ENCODE measurements at places on chromosomes 1 and 21. TPM values are rescaled to one million over a fixed set of nuclear protein-coding genes. Genes with fewer than 3 reads are reported as not detected.

OR2AK2 gene
- not detected for total RNA-seq

GRCh38 chr1:240508201-240508600, 103.8 kb downstream of the GREM2 start:
- no peak for DNase-seq

HSPG2 gene
- 206 TPM for total RNA-seq

DNA sequence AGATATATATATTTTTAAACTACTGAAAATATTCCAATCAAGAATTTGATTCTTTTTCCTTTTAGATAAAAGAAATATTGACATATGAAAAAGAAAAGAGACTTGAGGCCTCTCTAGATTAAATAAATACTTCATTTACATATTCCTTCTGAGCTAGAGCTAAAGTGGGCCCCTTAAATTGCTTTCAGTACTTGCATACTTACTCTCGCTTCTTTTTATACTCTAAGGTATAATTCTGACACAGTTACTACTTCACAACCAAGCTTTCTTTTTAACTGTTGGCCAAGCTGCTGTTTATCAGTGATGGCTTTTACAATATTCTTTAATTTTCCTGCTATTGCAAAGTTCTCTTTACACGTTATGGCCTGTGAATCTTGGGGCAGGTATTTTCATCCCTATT, 24.6 kb downstream of the EXTL2 start:
- no peak for DNase-seq

- no peak for DNase-seq
Observed at GRCh38 chr1:6911021-6911941, 126.0 kb downstream of the CAMTA1 start.

- peak; percentile 32 for DNase-seq
Observed at GRCh38 chr1:19809044-19809750, 5.9 kb downstream of the RNF186 start.

KCNJ15 gene
- 0.21 TPM for total RNA-seq

BSND gene
- total RNA-seq, result not detected

GRCh38 chr1:89779151-89779940, 41.5 kb upstream of the LRRC8D start:
- DNase-seq, result no peak

DNA sequence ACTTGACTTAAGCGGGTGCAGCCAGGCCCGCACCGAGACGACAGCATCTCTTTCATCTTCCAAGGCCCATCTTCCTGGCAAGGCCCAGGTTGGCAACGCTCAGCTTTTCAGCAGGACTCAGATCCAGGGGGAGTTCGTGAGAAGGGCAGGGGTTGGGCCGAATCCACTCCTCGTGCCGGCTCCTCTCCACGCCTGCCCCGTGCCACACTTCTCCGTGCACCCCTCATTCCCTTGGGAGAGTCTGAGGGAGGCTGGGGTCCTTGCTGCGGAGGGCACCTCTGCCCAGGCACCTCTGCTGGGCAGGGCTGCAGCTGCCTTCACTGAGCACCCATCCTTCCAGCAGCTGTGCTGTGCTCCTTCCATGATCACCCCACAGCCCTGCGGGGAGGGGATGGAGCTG, 22.3 kb downstream of the PRDM16 start:
- no peak for DNase-seq

ICOSLG gene
- total RNA-seq, result 5.0 TPM

DNA sequence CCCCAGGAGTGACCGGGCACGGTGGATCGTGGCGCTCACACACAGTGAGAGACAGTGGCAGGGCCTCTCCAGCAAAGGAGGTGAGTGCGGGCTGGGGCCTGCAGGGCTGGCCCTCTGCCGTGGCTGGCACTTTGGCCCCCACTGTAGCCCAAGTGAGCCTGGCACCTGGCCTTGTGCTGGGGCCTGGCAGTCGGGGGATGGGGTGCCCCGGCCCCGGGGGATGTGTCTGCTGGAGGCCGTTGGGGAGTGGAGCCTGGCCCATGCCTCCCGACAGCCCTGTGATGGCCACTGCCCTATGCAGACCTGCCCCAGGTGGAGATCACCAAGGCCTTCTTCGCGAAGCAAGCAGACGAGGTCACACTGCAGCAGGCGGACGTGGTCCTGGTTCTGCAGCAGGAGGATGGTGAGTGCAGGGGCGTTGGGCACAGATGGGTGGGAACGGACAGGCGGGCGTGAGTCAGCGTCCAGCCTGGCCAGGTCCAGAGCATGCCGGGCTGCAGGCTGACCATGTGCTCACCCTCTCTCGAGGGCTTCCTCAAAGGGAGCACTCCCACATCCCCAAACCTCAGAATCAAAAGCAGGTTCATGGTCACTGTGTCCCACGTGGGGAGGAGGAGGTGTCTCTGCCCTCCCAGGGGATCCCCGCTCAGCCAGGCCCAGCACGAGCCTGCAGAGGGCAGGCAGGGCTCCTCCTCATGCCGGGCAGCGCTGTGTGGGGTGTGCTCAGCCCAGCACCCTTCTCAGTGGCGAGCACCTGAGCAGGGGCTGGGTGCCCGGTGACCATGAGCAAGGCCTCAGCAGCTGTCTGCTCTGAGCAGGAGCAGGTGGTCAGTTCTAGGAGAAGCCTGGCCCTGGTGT, 25.3 kb downstream of the ARHGEF16 start:
- no peak for DNase-seq

TUT4 gene
- 24.5 TPM for total RNA-seq

CD55 gene
- 75.4 TPM for total RNA-seq

DNA sequence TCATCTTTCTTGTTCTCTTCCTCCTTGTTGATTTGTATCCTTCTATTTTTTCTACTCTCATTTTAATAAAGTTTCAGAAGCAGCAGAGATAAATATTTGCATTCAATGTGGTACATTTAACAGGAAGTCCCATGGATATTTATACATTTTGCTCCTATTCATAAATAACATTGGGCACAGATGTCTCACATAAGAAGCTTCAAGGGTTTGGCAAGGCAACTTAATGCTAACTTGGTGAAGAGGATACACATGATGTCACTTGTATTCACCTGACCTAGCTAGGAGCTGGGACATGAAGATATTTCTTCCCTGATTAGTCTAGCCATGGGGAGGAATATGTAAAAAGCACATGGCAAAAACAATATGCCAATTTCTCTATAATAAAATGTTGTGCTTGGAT, 65.1 kb upstream of the DUSP10 start:
- DNase-seq, result no peak

DNA sequence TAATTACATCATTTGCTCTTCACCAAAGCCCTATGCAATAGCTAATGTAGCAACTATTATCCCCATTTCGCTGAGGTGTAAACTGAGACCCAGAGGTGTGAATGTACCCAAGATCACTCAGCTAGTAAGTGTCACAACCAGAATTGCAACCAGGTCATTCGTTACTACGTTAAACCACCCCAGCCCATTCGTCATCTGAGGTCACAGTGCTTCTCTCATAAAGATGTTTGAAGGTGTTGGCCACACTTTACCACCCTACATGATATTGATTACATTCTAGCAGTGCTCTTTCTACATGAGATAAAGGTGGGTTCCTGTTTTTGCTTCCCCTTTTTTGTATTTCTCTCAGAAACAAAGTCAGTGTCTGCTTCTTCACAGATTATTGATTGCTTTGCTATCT, 195.3 kb downstream of the ZBTB18 start:
- DNase-seq, result no peak

GRCh38 chr21:45327441-45328197, 39.9 kb upstream of the POFUT2 start:
- DNase-seq, result peak; percentile 27

DNA sequence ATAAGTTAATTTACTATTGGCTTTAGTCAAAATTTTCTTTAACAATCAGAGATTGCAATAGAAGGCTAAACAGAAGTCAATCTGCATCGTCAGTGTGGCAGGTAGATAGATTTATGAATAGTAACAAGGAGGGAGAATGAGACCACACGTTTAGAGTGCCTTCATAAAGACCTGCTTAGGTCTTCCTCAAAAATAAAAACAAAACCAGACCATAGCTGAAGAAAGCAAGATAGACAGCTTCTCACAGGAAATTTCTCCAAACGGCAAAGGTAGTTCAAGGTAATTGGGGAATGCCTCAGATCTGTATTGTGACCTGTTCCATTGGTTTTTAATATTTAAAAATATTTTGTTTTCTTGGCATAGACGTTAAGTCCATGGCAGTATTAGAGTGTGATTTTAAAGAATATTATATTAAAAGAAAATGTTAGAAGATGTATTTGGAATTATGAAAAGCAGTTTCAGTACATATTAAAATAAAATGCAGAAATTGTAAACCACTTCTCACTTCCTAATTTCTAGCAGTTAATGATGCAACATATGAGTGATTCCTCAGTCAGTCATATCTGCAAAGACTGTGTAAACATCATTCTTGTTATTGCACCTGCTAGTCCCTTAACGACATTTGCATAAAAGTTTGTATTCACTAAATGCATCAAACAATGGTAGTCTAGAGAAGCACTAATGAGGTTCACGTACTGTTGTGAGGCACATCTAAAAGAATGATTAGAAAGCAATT, 278.0 kb downstream of the HLX start:
- DNase-seq, result no peak

ZMYM1 gene
- total RNA-seq, result 12.3 TPM

- DNase-seq, result no peak
Observed at GRCh38 chr1:4733446-4734177, 79.2 kb downstream of the AJAP1 start.

TDRD5 gene
- total RNA-seq, result 1.9 TPM

DNA sequence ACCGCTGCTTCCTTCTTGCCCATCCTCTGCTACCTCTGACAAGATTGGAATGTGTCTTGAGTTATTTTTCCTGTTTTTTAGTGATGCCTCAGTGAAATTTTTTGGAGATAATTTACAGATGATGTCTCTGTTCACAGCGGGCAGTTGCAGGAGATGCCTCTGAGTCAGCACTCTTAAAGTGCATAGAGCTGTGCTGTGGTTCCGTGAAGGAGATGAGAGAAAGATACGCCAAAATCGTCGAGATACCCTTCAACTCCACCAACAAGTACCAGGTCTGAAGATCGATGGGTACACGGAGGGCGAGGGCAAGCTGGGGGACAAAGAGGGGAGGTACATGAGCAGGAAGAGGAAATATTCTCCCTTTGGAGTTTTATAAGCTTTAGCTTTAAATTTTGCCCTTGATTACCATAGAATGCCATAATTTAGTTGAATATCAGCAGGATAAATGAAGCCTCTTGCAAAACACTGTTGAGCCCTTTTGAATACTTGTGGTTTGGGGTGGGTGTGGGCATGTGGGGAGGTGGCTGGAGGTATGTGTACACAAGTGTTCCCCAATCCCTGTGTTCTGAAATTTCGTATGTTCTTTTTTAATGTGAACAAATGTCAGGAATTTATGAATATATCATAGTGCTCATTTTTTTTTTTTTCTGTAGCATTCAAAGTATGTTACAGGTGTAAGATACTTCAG, 19.8 kb downstream of the ATP1A1 start:
- no peak for DNase-seq

TNFRSF1B gene
- total RNA-seq, result 28.3 TPM

- DNase-seq, result no peak
Observed at GRCh38 chr1:245870698-245871097, 636.4 kb downstream of the SMYD3 start.

YOD1 gene
- total RNA-seq, result 7.2 TPM

C4BPB gene
- 20.8 TPM for total RNA-seq

ZC3H12A gene
- total RNA-seq, result 24.0 TPM

DNA sequence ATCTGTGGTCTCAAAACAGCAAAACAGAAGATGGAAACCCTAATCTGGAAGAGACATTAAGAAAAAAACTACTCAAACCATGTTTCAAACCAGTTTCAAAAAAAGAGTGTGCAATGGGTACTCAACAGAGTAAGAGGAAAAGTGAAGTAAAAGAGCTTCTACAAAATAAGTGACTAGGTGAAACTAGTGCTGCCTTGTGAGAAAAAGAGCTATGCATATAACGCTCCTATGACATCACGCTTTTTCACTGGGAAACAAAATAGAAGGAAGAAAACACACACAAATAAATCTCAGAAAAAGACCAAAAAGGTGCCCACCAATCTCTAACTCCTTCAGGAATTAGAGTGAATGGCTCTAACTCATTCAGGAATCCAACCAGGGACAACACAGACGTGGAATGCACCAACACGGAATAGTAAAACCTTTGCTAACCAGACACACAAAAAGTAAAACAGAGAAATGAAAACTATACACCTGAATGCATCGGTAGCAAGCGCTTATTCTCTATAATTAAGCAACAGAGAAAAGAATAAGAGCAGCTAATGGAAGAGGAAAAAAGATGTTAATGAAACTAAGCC, 1.3 kb downstream of the FOXJ3 start:
- no peak for DNase-seq

GRCh38 chr1:216836316-216836715, 113.1 kb upstream of the ESRRG start:
- no peak for DNase-seq

GRCh38 chr1:95313527-95313926, 79.5 kb downstream of the RWDD3 start:
- no peak for DNase-seq

DSCAM gene
- total RNA-seq, result not detected

- peak; percentile 68 for DNase-seq
Observed at GRCh38 chr1:12173631-12174121, 6.9 kb downstream of the TNFRSF1B start.

GRCh38 chr21:27129215-27129614, 162.3 kb upstream of the ADAMTS5 start:
- no peak for DNase-seq

DNA sequence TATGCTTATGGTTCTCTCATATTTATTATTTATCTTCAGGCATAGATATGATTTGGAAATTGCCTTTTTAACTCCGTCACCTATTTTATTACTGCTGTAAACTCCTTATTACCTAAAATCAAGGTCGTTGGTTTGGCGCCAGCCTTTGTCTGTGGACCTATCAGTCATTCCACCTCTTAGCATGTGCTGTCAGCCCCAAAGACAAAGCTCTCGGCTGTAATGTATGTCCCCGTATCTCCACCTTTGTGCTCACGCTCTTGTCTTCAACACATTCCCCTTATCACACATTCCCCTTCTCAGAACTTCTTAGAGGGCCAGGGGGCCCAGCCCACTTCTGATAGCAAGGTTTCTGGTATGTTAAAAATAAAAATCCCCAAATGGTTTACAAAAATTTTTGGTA, 342.2 kb downstream of the RYR2 start:
- DNase-seq, result no peak

DNA sequence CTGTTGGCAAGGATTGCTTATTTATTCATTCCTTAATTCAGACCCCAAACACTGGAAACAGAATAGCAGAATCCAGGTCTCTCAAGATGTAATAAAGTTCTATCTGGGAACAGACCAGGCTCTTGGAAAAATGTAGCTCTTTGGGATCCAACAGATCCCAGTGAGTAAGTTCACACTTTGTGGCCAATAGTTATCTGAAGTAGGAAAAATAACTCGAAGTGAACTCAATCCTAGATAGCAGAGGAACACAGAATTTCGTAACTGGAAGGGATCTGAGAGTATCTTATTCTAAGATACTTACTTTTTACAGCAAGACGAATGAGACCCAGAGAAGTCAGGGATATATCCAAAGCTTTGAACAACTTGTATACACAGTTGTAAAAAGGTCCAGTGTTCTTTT, 150.7 kb upstream of the CD34 start:
- no peak for DNase-seq

KMO gene
- total RNA-seq, result 0.78 TPM

- DNase-seq, result no peak
Observed at GRCh38 chr1:154819628-154820590, 50.2 kb downstream of the KCNN3 start.

CD1E gene
- total RNA-seq, result 0.28 TPM

Data from left colon (tissue), 2 donors.